ENCODE measurements at places on chromosomes 2 and 18.

DNA sequence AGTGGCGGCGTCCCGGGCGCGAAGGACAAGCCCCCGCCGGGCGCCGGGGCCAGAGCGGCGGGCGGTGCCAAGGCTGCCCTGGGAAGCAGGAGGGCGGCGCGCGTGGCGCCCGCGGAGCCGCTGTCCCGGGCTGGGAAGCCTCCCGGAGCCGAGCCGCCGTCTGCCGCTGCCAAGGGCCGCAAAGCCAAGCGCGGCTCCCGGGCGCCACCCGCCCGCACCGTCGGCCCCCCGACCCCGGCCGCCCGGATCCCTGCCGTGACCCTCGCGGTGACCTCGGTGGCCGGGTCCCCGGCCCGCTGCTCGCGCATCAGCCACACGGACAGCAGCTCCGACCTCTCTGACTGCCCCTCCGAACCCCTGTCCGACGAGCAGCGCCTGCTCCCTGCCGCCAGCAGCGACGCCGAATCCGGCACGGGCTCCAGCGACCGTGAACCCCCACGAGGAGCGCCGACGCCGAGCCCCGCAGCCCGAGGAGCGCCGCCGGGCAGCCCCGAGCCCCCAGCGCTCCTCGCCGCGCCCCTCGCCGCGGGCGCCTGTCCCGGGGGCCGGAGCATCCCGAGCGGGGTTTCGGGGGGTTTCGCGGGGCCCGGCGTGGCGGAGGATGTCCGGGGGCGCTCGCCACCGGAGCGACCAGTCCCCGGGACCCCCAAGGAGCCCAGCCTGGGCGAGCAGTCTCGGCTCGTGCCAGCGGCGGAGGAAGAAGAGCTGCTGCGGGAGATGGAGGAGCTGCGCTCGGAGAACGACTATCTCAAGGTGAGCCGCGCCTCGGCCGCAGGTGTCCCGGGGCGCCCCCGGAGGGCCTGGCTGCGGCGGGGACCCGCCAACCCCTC, 820 bp downstream of the MTCL1 start:
- DNase-seq: no peak

GRCh38 chr2:109433926-109434325, 179.8 kb downstream of the SEPTIN10 start:
- DNase-seq: no peak

DNA sequence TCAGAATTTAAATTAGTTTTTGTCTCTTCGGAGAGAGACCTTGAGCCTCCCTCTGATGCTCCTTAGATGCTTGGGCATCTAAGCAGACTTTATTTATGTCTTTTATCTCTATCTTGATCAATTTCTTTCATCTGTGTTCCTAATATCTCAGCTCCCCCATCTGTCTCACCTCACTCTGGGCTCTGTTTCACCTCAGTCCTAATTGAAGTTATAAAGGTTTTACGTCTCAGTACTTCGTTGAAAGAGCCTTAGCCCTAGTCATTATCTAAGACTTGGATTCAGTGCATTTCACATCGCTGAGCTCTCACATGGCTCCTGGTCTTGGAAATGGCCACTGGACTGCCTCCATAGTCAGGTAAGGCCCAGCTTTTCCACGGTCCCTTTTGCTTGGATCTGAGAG, 13.8 kb upstream of the CTLA4 start:
- no peak for DNase-seq

GRCh38 chr2:205366336-205367060, 315.8 kb upstream of the NRP2 start:
- DNase-seq: no peak

DNA sequence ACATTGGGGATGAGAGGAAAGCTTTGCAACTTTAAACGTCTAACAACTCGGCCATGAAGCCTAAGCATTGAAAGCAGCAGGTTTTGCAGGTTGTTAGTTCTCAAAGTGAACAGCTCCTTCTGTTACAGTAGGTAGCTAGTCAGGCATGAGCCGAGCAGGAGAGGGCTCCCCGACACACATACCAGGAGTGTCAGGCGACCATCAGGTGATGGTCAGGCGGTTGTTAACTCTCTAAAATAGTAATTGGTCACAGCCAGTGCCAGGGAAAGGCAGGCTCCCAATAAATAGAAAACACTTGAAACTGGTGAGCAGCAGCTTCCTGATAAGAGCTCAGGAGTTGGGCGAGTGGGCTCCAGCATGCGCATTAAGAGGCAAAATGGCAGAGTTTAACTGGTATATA, 53.5 kb upstream of the DAPL1 start:
- DNase-seq: no peak

GRCh38 chr2:126220331-126220730, 435.6 kb upstream of the GYPC start:
- no peak for DNase-seq

GRCh38 chr2:138441916-138442315, 59.7 kb upstream of the SPOPL start:
- DNase-seq: no peak

DNA sequence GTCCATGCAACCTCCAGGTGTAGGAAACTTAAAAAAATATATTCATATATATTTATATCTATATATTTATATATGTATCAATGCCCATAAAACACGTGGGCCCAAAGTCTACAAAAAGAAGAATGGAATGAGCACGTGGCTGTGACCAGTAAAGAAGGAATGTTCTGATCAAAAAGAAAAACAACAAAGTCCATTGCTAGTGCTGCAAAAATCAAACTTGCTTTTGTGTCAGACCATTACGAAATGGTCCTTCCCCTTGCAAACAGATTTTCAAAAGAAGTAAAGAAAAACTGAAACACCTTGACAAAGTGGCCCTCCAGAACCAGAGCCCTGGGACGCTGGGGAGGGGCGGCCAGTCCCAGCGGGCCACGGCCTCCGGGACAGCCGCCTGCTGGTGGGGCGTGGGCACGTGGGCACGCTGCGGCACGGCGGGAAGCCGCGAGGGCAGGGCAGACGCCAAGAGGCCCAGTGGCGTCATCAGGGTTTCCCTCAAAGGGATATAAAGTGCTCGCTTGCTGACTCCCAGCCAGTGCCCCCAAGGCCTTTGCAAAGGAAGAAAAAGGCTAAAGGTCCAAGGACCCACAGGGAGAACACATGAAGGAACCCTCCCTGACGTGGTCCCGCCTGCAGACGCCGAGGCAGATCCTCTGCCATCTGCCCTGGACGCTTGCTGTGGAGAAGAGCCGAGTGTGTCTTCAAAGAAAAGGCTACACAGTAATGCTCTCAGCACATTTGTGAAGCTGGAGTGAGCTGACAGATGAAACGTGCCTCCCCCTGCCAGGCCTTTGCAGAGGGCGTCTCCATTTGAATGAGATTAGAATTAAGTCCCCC, 201.8 kb downstream of the TWIST2 start:
- DNase-seq: no peak

GRCh38 chr2:60586081-60586480, 32.6 kb upstream of the BCL11A start:
- no peak for DNase-seq

DNA sequence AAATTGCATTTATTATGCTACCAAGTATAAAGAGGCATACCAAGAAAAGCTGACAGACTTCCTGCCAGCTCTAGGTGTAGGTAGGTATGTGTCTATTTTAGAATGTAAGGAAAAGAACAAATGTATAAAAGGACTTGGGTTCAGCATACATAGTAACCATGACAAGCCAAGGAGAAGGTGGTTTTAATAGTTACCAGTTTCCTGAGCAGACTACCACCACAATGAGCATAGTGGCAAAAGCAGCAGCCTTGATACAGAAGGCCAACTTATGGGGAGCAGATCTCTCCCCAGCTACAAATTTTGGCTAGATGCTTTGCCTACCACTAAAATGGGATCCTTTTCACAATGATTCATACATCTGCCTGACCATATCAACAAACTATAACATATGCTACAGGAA, 34.5 kb downstream of the METTL8 start:
- DNase-seq: no peak

- no peak for DNase-seq
These were observed 168.4 kb upstream of the PKDCC start for GRCh38 chr2:41879235-41879916.

GRCh38 chr18:47604021-47604420, 326.4 kb downstream of the SMAD2 start:
- DNase-seq: no peak

DNA sequence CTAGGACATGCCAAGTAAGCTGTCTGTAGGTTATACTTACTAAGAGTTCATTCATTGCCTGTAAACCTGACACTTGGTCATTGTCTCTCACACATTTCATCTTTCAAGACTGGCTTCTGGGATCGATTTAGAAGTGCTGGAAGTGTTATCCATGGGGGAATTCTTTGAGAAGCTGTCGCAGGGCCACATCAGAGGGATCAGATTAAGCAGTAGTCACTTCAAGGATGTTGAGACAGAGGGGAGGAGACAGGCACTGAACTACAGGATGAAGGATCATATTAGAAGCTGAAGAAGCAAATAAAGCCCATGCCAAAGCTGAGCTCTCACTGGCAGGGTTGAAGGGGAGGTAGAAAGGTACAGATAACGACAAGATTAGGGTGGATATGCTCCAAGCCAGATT, 49.0 kb downstream of the CDK15 start:
- DNase-seq: no peak

DNA sequence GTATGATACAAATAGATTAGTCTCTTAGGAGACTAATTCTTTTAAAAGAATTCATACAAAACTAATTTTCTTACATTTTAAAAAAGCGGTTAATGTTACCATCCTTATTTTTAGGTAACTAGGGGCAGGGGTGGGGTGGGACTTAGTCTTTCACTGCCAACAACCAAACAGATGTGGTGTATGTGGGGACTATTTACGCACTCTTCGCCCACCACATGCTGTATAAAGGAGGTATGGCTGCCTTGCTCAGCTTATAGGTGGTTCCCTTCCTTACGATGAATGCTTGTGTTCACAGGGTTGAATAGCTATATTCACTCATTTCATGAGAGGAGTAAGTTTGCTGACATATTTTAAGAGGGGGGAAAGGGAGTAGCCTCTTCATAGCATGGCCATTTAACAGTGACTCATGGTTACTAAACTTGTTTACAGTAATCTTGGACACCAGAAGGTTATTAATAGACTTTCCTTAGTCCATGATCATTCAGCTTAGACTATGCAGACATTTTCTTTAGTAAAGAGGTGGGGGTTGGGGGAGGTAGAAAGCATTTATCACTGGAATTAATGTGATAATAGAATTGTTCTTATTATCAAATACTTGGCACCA, 61.8 kb downstream of the CAB39 start:
- no peak for DNase-seq

GRCh38 chr18:40035966-40036365, 1919.1 kb upstream of the PIK3C3 start:
- no peak for DNase-seq

DNA sequence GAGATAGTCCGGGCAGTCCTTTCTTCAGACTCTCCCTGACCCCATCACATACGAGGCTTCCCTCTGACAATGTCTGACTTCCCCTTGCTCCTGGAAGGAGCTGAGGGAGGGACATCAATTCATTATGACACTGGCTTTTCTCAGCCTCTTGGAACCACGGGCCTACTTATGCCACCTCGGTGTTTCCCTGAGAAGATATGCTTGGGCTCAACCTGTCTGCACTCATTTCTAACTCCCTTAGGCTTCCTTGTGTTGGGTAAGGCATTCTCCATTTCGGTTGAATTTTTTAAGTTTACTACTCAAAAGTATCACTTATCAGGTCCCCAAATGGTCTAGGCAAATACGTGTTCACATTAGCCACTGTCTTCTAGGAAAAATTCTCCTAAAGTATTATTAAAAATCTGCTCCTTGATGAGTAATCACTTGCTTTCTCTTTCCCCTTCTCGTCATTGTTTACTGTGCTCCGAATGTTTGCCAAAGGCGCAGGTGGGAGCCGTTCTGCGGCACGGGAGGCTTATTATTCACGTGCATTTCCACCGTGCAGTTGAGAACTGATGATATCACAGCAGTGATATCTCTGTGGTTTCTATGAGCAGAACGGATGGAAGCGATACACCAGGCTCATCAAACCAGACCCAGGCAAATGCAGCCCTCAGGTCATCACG, 33.1 kb downstream of the ARL4C start:
- no peak for DNase-seq

DNA sequence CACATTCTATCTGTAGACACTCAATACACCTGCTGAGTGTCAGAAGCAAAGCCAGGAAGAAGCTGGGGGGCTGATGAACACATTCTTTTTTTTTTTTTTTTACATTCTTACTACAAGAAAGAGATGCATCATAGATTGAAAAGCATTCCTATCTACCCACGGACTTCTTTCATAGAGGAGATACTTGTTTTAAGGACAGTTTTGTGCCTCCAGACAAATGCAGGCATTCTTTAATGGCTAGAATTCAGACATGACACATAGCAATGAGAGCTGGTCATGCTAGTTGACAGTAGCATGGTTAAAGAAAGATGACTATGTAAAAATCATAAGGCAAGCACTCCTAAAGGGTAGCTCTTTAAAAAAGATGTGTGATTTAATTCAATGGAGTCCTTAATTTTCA, 110.2 kb downstream of the EPHA4 start:
- peak; percentile 48 for DNase-seq

GRCh38 chr2:2877427-2877826, 500.2 kb downstream of the EIPR1 start:
- DNase-seq: no peak

- no peak for DNase-seq
These were observed 8.4 kb upstream of the POU3F3 start for GRCh38 chr2:104845552-104845931.

DNA sequence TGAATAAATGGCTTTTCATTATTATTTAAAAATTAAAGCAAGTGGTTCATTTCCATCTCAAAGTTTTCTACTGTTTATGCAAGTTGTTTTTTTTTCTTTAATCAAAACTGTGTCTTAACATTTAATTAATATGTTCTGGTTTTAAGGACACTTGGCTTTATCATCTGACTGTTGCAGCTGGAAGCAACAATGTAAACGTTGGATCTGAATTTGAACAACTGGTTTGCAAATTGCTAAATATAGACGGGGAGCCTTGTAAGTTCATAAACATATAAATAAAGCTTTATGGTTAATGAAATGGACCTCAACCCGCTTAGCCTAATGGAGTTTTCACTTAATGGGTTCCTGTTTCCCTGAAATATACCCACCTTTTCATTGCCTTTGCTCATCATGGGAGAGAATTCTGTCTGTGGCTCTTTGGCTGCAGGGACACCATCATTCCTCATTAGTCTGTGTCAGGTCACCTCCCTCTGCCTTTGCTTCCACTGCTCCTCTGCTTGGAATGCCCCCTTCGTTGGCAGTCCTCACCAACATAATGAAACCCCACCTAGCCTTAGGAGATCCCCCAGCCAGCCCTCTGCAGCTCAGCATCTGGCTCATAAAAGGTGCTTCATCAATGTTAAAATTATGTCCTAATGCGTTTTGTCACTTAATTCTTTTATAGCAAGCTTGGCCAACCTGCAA, 44.2 kb upstream of the DYNC2LI1 start:
- no peak for DNase-seq

GRCh38 chr2:68237404-68237803, 14.9 kb downstream of the PPP3R1 start:
- no peak for DNase-seq

DNA sequence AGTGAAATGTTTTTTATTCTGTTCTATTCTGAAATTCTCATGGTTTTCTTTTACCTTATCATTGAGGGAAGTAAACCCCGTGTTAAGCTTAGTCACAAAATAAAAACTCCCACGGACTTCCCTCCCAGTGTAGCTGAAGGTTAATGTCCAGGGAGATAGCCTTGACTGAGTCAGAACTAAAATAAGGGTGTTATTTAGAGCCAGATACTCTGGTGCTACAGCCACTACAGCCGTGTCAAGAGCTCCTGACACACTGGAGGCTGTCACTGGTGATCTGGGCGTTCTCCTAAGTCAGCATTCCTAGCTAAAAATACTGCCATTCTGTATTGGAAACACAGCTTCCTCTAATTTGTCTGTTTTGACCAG, 82.0 kb upstream of the RANBP2 start:
- DNase-seq: peak; percentile 88

Measured in non-pigmented ciliary epithelial cell (primary cell).